ENCODE measurements at places on chromosomes 12 and 14. TPM values are rescaled to one million over a fixed set of nuclear protein-coding genes. Genes with fewer than 3 reads are reported as not detected.

The POTEG gene
- not detected for total RNA-seq

The NRXN3 gene
- 38.1 TPM for total RNA-seq

GRCh38 chr12:43113135-43113534, 438.9 kb downstream of the ADAMTS20 start:
- DNase-seq = no peak

The VSX2 gene
- not detected for total RNA-seq

DNA sequence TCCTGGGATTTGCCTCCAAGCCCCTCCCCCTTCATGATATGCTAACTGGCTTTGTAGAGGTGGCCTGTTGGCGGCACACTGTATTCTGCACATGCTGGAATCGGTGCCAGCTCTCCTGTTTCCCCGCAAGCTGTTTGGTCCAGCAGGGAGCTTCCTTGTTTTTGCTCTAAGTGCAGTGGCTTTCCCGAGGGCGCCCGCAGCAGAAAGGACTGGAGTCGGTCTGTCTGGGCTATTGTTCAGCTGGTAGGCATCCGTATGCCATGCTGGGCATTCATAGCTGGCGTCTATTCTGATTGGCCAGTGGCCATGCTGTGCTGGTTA, 88.9 kb upstream of the MED13L start:
- DNase-seq = no peak

All from sciatic nerve (tissue), 2 donors.